ENCODE measurements at places on chromosomes 6 and 20. TPM values are rescaled to one million over a fixed set of nuclear protein-coding genes. Genes with fewer than 3 reads are reported as not detected.

DNA sequence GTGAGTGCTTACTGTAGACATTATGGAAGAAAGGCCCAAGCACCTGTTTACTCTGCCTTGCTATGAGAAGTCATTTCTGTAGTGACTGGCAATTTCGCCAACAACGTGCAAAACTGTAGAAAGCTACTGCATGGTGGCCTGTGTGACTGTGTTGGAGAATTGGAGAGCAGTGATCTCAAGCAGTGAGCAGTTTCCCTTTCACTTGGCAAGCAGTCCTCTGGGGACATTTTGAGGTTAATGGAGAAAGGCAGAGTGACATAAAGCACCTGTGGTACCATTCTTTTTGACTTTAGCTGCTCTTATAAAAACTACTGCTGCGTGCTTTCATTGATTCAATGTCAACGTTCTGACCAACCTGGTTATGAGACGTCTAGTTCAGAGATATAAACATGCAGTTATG is 382.6 kb upstream of the JAG1 start:
- no peak for DNase-seq

DNA sequence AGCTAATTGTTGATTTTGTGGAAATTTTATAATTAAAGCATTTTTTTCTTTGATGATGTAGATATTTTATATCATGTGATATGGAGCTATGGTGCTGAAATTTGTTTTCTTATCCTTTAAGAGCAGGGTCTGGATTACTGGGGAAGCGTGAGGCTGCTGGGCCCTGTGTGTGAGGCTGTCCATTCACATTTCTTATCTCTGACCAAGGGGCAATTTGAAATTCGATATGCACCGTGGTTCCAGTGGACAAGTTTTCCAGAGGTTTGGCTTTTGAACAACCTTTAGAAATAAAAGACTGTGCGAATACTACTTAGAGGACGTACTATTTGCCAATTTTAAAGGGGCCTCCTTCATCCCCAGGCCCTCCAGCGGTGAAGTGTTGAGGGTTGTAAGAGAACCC is 3.7 kb downstream of the ERMARD start:
- no peak for DNase-seq

DNA sequence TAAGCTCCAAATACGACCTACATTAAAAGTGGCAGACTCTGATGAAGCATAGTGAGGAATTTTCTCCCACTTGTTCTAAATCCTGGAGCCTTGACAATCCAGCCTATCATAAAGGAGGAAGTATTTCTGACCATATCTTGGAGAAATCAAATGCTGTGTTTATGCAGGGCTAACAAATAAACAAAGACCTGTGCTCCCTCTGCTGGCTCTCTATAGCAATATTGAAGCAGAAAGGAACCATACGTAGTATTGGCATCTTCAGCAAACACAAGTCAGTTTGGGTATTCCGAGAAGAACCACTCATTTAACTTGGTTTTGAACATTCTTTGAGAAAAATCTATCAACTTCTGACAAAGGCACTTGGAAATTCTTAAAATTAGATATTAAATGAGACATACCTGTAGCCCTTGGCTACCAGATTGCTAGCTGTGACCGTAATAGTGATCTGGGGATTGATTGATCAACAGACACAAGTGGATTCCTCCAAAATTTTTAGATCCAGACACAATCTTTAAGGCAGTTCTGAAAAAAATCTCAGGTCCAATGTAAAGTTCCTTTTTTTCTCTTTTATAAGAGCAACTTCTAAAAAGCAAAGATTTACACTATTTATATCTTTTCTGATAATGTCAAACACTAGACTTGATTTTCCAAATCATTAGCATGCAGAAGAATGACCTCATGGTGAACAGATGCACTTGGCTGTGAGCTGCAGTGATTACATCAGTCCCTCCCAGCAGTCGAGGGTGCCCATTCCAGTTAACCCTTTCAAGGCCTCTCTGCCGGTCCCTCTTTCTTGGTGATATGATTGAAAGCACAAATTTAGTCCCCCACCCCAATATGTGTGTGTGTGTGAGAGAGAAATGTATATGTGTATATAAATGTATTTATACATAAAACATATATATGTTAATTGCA is 40.2 kb downstream of the INSM1 start:
- no peak for DNase-seq

- DNase-seq: no peak
These were observed 3.3 kb downstream of the PLN start for GRCh38 chr6:118551063-118552053.

- no peak for DNase-seq
These were observed 198.8 kb upstream of the THEMIS start for GRCh38 chr6:128099571-128100197.

DNA sequence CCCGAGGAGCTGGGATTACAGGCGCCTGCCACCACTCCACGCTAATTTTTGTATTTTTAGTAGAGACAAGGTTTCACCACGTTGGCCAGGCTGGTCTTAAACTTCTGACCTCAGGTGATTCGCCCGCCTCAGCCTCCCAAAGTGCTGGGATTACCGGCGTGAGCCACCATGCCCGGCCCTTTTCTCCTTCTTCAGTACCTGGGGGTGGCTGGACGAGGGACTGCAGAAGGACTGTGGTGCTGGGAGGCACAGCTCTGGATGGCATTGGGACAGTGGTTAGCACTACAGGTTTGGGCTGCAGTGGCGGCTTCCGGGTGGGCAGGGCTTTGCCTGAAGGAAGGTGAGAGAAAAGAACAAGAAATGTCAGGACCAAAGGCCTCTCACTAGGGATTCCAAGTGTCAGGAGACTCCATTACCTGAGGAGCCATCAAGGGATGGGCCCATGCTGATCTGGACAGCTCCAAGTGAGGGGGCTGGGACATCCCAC is 7.4 kb downstream of the ATF6B start:
- DNase-seq: no peak

DNA sequence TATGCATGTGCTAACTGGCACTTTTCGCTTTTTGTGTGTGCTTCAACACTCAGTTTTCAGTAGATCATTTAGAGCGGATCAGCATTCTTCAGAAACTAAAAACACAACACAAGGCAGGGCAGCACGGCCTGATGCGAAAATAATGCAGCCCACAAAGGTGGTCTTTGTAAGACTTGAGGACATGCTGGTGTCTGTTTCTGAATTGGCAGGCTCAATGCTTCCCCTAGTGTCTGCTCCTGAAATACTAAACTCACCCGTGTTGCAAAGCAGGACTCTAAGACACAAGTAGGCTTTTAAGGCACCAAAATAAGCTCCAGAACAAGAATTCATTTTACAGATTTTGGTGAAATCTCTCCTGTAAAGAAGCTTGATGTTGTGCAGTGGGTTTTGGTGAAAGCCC is 676.5 kb downstream of the TENT5A start:
- no peak for DNase-seq

DNA sequence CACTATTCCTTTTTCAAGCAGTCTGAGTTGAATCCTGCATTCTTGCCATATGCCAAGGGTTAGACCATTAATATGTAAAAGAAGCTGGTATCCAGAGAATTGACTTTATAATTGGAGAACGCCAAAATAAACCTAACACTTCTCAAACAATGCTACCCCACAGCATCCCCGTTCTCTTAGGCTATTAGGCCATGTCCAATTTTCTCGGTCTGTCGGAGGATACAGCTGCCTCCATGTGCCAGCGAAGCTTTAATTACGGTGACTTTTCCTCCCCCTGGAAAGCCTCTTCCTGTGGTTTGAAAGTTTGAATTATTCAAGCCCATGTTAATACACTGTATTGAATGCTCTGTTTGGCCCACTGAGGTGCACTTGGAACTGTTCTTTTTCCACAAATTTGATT is 60.5 kb downstream of the HS3ST5 start:
- DNase-seq: no peak

DNA sequence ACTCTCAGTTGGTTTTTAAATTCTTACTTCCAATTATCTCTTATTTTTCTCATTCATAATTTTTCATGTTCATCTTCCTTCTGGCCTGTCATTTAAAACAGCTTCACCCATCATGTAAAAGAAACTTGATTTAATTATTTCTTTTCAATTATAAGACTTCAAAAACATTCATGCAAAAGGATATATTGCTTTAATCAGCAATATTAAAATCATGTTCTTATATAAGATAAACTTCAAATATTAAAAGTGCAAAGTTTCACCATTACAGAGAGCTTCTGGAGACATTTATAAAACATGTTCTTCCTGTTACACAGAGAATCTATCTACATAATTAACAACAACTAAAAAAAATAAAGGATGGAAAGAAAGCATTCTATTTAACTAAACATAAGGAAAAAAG is 396.7 kb upstream of the RUNX2 start:
- DNase-seq: no peak

- no peak for DNase-seq
These were observed 11.0 kb downstream of the ECT2L start for GRCh38 chr6:138806889-138807288.

GRCh38 chr6:106103728-106104109 is 17.6 kb downstream of the PRDM1 start:
- no peak for DNase-seq

RUNX2 gene
- total RNA-seq: 9.5 TPM

SAMHD1 gene
- total RNA-seq: 50.2 TPM

MEI4 gene
- not detected for total RNA-seq

WFDC2 gene
- total RNA-seq: 1.2 TPM

EFCAB8 gene
- total RNA-seq: 0.52 TPM

KIF6 gene
- total RNA-seq: 0.16 TPM

MED20 gene
- 24.2 TPM for total RNA-seq

SLC22A3 gene
- not detected for total RNA-seq

TMEM170B gene
- 1.1 TPM for total RNA-seq

CCN6 gene
- total RNA-seq: not detected
